Astrocyte (in vitro differentiated cells and primary cell): ENCODE measurements at places on chromosomes 16 and 17. TPM values are rescaled to one million over a fixed set of nuclear protein-coding genes. Genes with fewer than 3 reads are reported as not detected.
A peak's percentile ranks its signal among the peaks of the same experiment; 100 is the strongest.

Gene KRTAP2-1
- not detected in 2 replicates for total RNA-seq

Gene CD300H
- not detected in 2 replicates for total RNA-seq

Gene FZD2
- total RNA-seq = 95.7 and 97.6 TPM in 2 replicates

Gene ETV4
- total RNA-seq = 10.6 and 11.4 TPM in 2 replicates

Gene KRTAP17-1
- total RNA-seq = not detected in 2 replicates

Gene CLEC18A
- total RNA-seq = 3.4 and 5.7 TPM in 2 replicates

Gene VAT1L
- total RNA-seq = 1.1 and 3.3 TPM in 2 replicates

Gene MCRIP2
- total RNA-seq = 20.9 and 23.7 TPM in 2 replicates

Gene CACNA1G
- 0.27 and 0.36 TPM in 2 replicates for total RNA-seq

Gene NOS2
- 0.07 and 0.09 TPM in 2 replicates for total RNA-seq

Gene SDF2
- total RNA-seq = 71.2 and 73.3 TPM in 2 replicates

Gene DECR2
- total RNA-seq = 13.4 and 17.4 TPM in 2 replicates

DNA sequence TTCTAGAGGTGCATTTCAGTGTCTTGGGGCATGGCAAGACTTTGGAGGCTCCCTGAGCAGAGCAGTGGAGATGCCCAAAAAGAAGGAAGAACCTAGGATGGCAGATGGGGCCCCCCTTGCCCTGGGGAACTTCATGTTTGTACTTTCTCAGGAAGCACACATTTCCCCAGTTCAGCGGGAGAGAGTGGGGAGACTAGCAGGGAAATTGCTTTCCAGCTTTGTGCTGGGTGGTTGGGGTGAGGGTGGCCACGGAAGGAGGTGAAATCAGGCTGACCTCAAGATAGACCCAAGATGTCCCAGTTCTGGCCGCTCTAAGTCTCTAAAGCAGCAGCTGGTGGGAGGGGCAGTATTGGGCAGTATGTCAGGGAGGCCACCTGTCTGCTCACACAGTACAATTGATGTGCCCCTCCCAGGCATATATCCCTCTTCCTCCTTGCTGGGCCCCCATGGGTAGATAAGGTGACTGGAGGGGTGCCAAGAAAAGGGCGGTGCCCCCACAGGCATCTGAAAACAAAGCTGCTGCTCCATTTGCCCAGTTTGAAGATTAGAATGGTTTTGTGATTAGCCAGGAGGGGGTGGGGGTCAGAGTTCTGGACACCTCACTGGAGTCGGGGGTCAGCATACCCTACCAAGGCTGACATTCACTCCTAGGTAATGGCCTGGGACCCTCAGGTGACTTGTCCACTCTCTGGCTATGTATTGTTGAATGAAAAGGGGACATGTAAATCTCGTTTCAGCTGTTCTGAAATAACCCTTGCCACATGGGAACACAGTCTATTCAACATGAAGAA lies 17.1 kb upstream of the NAGLU start:
- peaks cover 60% of the 10 kb centered on the region for H3K4me1 ChIP-seq
- peak overlapping the region; percentile 9 for H3K4me3 ChIP-seq
- peak; percentile 34 for DNase-seq
- H3K27me3 ChIP-seq = no peaks in the 10 kb centered on the region

GRCh38 chr16:8716592-8716991 lies 42.2 kb downstream of the ABAT start:
- H3K36me3 ChIP-seq = no peaks in the 10 kb centered on the region
- H3K27ac ChIP-seq = no peak overlapping the region
- H3K4me3 ChIP-seq = no peak overlapping the region
- DNase-seq = peak; percentile 23
- H3K27me3 ChIP-seq = peaks cover 48% of the 10 kb centered on the region
- H3K4me1 ChIP-seq = peaks cover 3% of the 10 kb centered on the region

DNA sequence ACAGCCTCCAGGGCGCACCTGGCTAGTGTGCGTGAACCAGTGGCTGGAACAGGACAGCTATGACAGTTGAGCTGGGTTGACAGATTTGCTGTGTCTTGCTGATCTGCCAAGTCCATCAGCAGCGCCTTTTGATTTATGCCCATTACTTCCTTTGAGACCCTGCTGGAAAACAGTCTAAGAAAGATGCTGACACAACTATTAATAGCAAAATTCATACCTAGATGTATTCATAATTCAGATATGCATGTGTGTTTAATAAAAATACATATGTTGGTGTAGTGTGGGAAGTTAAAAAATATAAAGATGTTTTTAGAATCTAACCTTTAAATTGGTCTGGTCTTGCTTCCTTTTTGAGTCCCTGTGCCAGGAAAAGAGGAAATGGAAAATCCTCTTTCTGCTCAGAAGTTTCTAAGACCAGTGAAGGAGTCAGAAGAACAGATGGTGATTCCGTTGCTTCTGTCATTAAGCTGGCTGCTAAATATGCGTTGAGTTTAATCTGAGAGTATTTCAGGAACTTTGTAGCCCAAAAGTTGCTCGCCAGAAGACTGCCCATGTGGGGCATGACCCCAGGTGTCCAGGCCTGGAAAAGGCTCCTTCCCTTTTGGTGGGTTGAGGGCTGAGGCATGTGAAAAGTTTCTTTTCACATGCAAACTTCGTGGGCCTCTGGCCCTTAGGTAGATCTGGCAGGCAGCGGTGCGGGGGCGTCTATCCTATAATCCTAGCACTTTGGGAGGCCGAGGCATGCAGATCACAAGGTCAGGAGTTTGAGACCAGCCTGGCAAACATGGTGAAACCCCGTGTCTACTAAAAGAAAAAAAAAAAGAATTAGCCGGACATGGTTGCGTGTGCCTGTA lies 40.0 kb upstream of the ENDOV start:
- no peak for DNase-seq
- H3K4me1 ChIP-seq = no peaks in the 10 kb centered on the region
- peaks cover 19% of the 10 kb centered on the region for H3K36me3 ChIP-seq
- H3K27me3 ChIP-seq = no peaks in the 10 kb centered on the region

DNA sequence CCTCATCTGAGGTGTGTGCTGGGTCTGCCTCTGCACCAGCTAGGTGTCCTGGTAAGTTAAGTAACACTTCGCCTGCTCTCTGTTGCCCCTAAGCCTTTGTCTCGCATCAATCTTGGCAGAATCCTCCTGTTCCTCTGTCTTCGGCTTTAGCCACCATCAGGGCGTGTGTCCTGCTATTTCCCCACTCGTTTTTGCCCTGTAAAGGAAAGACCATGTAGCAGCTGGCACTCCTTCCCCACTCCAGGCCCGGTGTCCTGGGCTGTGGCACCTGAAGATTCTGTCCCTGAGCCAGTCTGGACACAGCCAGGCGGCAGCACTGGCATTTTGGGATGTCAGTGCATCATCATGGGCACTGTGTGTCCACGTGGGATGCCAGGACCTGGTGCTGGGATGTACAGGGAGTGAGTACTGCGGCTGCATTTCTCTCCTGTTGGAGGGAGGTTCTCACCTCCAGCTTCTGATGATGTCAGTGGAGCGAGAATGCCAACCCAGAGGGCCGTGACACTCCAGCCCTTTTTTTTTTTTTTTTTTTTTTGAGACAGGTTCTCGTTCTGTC lies 26.2 kb upstream of the FOXK2 start:
- H3K36me3 ChIP-seq = no peaks in the 10 kb centered on the region
- no peak overlapping the region for H3K4me3 ChIP-seq
- DNase-seq = peak; percentile 12
- H3K27ac ChIP-seq = peak overlapping the region; percentile 41
- peaks cover 16% of the 10 kb centered on the region for H3K4me1 ChIP-seq
- no peaks in the 10 kb centered on the region for H3K27me3 ChIP-seq

DNA sequence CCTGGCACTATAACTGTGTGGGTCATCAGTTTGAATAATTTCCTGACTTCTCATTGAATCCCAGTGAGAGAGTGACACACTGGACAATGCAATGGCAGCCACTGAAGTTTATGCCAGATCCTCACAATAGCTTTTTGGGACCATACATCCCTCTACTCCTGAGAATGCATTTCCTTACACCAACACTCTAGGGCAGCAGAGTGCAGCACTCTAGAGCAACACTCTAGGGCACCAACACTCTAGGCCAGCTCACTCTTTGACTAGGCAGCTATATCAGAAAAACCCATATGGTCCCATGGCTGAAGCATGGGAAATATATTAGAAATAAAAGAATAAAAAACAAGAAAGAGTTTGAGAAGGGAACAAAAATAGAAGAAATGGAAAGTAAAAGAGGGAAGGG lies 309.2 kb downstream of the MAP2K6 start:
- no peaks in the 10 kb centered on the region for H3K4me1 ChIP-seq
- H3K27ac ChIP-seq = no peak overlapping the region
- no peak overlapping the region for H3K4me3 ChIP-seq
- H3K27me3 ChIP-seq = no peaks in the 10 kb centered on the region

GRCh38 chr17:5042157-5043022 lies 7.2 kb upstream of the SLC52A1 start:
- DNase-seq = no peak
- no peaks in the 10 kb centered on the region for H3K27me3 ChIP-seq
- no peak overlapping the region for H3K27ac ChIP-seq
- no peaks in the 10 kb centered on the region for H3K4me1 ChIP-seq

GRCh38 chr17:78617511-78618061 lies 40.4 kb upstream of the DNAH17 start:
- H3K36me3 ChIP-seq = no peaks in the 10 kb centered on the region
- H3K27ac ChIP-seq = no peak overlapping the region
- DNase-seq = no peak

DNA sequence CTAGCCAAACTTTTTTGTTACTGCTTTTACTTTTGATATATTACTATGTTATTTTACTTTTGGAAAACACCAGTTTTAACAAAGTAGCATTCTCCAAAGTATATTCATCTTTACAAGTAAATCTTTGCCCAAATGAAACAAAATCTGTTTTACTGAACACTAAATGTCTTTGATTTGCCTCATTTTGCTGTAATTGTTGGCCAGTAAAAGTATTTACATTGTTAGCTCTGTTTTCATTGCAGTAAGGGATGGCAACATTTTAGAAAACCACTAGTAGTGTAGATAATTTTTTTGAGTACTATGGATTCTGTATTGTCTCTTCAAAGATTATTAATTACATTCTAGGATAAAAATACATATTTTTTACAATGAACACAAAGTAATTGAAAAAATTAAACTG lies 10.6 kb downstream of the SNTB2 start:
- H3K27me3 ChIP-seq = no peaks in the 10 kb centered on the region
- DNase-seq = no peak
- no peaks in the 10 kb centered on the region for H3K36me3 ChIP-seq
- no peak overlapping the region for H3K27ac ChIP-seq
- peaks cover 8% of the 10 kb centered on the region for H3K4me1 ChIP-seq

DNA sequence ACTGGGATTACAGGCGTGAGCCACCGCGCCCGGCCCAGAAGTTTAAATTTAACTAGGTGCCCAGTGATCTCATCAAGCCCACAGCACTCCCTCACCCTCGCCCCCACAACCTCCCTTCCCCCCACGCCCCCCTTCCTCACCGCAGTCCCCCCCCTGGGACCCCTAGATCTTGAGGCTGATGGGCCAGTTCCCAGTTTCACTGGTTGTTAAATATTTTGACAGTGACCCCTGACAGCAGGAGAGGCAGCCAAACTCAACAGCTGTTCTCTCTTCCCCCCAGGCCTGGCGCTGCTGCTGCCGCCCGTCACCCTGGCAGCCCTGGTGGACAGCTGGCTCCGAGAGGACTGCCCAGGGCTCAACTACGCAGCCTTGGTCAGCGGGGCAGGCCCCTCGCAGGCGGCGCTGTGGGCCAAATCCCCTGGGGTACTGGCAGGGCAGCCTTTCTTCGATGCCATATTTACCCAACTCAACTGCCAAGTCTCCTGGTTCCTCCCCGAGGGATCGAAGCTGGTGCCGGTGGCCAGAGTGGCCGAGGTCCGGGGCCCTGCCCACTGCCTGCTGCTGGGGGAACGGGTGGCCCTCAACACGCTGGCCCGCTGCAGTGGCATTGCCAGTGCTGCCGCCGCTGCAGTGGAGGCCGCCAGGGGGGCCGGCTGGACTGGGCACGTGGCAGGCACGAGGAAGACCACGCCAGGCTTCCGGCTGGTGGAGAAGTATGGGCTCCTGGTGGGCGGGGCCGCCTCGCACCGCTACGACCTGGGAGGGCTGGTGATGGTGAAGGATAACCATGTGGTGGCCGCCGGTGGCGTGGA lies 15.6 kb downstream of the QPRT start:
- H3K27ac ChIP-seq = no peak overlapping the region
- DNase-seq = no peak
- H3K27me3 ChIP-seq = no peaks in the 10 kb centered on the region
- no peak overlapping the region for H3K4me3 ChIP-seq
- no peaks in the 10 kb centered on the region for H3K36me3 ChIP-seq
- H3K4me1 ChIP-seq = no peaks in the 10 kb centered on the region

- no peaks in the 10 kb centered on the region for H3K27me3 ChIP-seq
- H3K27ac ChIP-seq = no peak overlapping the region
- H3K4me1 ChIP-seq = peaks cover 7% of the 10 kb centered on the region
- H3K4me3 ChIP-seq = no peak overlapping the region
- peaks cover 4% of the 10 kb centered on the region for H3K36me3 ChIP-seq
Measured at GRCh38 chr17:37461668-37462067, 28.0 kb upstream of the DUSP14 start.

DNA sequence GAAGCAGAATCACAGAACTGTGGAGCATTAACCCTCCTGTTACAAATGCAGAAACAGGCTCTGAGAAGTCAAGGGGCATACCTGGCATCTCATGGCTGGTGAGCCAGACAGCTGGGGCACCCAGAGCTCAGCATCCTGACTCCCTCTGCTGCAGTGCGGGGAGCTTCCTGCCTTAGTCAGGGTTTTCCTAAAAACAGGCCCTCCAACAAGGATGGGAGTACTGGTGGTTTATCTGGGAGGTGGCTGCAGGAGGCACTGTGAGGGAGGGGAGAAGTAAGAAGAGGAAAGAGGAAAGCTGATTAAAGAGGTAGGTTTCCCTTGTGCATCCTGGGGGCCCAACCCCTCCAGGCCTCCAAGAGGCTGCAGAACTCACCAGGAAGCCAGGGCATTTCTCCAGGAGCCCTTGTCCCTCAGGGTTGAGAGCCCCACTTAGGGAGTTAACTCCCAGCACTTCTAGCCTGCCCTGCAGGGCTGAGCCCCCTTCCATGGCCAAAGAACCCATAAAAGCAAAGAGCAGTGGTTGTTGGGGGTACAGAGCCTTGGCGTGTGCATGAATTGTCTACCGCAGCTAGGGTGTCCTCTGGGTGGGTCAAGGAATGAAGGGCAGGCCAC lies 261.5 kb upstream of the RPL38 start:
- H3K4me1 ChIP-seq = no peaks in the 10 kb centered on the region
- no peak overlapping the region for H3K27ac ChIP-seq
- H3K27me3 ChIP-seq = no peaks in the 10 kb centered on the region
- H3K36me3 ChIP-seq = no peaks in the 10 kb centered on the region
- no peak for DNase-seq
- H3K4me3 ChIP-seq = no peak overlapping the region
